ENCODE measurements at places on chromosomes 4 and X. TPM values are rescaled to one million over a fixed set of nuclear protein-coding genes. Genes with fewer than 3 reads are reported as not detected.

Gene MAP7D2
- total RNA-seq = under 0.01 TPM

Gene POU4F2
- not detected for total RNA-seq

Gene STS
- 2.4 TPM for total RNA-seq

Gene FOXP3
- not detected for total RNA-seq

Gene ABCD1
- 11.2 TPM for total RNA-seq

Gene AR
- total RNA-seq = 3.5 TPM

Gene SOX3
- not detected for total RNA-seq

Gene MBTPS2
- 6.7 TPM for total RNA-seq

Gene MEPE
- total RNA-seq = not detected

Gene FAM47A
- total RNA-seq = not detected

Gene ENOX2
- total RNA-seq = 8.0 TPM

Gene NAT8L
- total RNA-seq = 0.09 TPM

Gene PIR
- 32.0 TPM for total RNA-seq

Measured in smooth muscle cell of bladder (primary cell).